ENCODE measurements at places on chromosomes 2 and 18.

- DNase-seq: no peak
These were observed 6.2 kb upstream of the NEU2 start for GRCh38 chr2:233026198-233026813.

DNA sequence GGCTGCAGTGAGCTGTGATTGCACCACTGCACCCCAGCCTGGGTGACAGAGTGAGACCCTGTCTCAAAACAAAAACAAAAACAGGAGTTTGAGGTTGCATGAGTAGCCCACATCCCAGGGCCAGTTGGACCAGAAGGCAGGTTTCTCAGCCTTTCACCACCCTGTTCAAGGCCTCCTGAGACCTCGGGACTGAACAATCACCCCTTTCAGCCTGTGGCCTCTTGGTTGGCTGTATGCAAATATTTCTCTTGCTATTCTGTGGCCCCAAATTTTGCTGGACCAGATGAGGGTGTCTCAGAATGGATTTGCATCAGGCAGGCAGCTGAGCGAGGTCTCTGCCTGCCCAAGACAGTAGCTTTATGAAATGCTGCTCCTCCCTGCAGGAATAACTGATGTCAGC is 56.9 kb downstream of the DPYSL5 start:
- no peak for DNase-seq

GRCh38 chr2:224894356-224894755 is 147.9 kb downstream of the DOCK10 start:
- DNase-seq: no peak

GRCh38 chr2:45696708-45697107 is 45.2 kb downstream of the PRKCE start:
- no peak for DNase-seq

DNA sequence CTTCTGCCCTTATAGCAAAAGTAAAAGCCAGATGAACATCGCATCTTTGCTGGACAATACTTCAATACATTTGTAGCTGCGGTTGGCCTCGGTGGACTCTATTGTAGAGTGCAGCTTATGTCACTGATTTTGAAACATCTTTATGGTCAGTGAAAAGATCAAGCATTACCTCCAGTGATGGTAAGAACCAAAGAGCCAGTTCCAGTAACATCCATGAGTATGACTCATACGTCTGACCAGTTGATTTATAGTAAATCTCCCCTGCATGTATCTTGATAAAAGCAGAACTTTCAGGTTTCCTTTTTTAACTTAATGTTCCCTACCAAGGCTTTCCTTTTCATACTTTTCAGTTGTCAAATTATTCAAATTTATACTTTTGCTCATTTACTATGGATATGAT is 119.2 kb upstream of the HNRNPA3 start:
- no peak for DNase-seq

- DNase-seq: no peak
These were observed 406.1 kb upstream of the SOX11 start for GRCh38 chr2:5285872-5286769.
